ENCODE measurements at places on chromosomes 2 and 18. TPM values are rescaled to one million over a fixed set of nuclear protein-coding genes. Genes with fewer than 3 reads are reported as not detected.

GRCh38 chr2:198054299-198054698 lies 249.9 kb downstream of the PLCL1 start:
- no peak overlapping the region for H3K27ac ChIP-seq
- no peaks in the 10 kb centered on the region for H3K36me3 ChIP-seq
- no peak for DNase-seq

DNA sequence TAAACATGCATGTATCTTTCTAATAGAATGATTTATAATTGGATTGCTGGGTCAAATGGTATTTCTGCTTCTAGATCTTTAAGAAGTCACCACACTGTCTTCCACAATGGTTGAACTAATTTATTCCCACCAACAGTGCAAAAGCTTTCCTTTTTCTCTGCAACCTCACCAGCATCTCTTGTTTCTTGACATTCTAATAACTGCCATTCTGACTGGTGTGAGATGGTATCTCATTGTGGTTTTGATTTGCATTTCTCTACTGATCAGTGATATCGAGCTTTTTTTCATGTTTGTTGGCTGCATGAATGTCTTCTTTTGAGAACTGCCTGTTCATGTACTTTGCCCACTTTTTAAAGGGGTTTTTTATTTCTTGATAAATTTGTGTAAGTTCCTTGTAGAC lies 182.5 kb downstream of the ANKRD44 start:
- H3K27me3 ChIP-seq, result no peaks in the 10 kb centered on the region
- no peak overlapping the region for H3K4me3 ChIP-seq
- no peak for DNase-seq
- H3K27ac ChIP-seq, result peak overlapping the region; percentile 37

DNA sequence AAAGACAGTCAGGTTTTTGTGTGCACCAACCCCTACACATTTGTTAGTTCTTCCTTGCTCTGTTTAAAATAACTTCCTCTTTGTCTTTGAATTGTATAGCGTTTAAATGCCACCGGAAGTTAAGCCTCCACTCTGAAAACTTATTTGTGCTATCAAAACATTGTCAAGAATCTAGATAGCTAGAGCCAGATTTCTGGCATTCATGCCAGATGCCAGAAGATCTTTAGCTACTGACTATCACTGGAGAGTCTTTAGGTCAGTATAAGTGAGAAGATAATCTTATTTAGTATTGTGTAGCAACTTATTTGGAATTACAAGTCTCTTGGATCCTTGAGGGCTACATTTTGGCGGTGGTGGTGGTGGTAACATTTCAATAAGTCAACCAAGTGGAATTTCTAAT lies 63.4 kb upstream of the ADAM23 start:
- H3K4me1 ChIP-seq, result no peaks in the 10 kb centered on the region
- H3K36me3 ChIP-seq, result no peaks in the 10 kb centered on the region
- H3K27me3 ChIP-seq, result peaks cover 2% of the 10 kb centered on the region
- no peak overlapping the region for H3K4me3 ChIP-seq
- H3K27ac ChIP-seq, result no peak overlapping the region

POTEF gene
- not detected for total RNA-seq

STARD6 gene
- not detected for total RNA-seq
